Endodermal cell (in vitro differentiated cells): ENCODE measurements at places on chromosomes 11 and 22.
A peak's percentile ranks its signal among the peaks of the same experiment; 100 is the strongest.

DNA sequence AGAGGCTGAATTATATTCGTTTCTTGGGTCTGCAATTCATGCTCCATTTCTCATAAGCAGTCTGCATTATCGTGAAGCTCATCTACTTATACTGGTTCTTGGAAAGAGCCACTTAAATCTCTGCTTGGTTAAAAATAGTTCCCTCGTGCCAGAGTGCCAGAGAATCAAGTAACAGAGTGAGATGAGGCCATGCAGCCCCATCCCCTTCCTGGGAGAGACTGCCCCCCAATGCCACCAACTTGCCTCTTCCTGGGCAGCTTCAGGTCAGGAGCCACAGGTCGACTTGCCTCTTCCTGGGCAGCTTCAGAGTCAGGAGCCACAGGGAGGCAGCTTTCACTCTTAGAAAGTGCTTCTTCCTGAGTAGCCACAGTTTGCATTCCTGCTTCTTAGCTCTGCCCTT lies 223.9 kb upstream of the ZBED5 start:
- H3K4me3 ChIP-seq = no peak overlapping the region
- H3K4me1 ChIP-seq = no peaks in the 10 kb centered on the region
- H3K27ac ChIP-seq = peak overlapping the region; percentile 90
- DNase-seq = no peak
- no peaks in the 10 kb centered on the region for H3K36me3 ChIP-seq

GRCh38 chr11:789943-790342 lies at the start of gene CEND1:
TSS of gene CEND1 (minus strand) at chr11:790090. CDS start at chr11:788576, 1,514 bp downstream.
- peaks cover 8% of the 10 kb centered on the region for H3K36me3 ChIP-seq
- H3K27ac ChIP-seq = no peak within 1 kb of the TSS

- peaks cover 7% of the 10 kb centered on the region for H3K36me3 ChIP-seq
- no peak for DNase-seq
- H3K27ac ChIP-seq = no peak overlapping the region
- H3K4me1 ChIP-seq = no peaks in the 10 kb centered on the region
- H3K27me3 ChIP-seq = no peaks in the 10 kb centered on the region
Observed at GRCh38 chr22:46815132-46815531, 52.7 kb downstream of the TBC1D22A start.

GRCh38 chr11:117483372-117483771 lies 155.7 kb downstream of the CEP164 start:
- H3K4me3 ChIP-seq = no peak overlapping the region
- H3K36me3 ChIP-seq = no peaks in the 10 kb centered on the region
- no peaks in the 10 kb centered on the region for H3K27me3 ChIP-seq

DNA sequence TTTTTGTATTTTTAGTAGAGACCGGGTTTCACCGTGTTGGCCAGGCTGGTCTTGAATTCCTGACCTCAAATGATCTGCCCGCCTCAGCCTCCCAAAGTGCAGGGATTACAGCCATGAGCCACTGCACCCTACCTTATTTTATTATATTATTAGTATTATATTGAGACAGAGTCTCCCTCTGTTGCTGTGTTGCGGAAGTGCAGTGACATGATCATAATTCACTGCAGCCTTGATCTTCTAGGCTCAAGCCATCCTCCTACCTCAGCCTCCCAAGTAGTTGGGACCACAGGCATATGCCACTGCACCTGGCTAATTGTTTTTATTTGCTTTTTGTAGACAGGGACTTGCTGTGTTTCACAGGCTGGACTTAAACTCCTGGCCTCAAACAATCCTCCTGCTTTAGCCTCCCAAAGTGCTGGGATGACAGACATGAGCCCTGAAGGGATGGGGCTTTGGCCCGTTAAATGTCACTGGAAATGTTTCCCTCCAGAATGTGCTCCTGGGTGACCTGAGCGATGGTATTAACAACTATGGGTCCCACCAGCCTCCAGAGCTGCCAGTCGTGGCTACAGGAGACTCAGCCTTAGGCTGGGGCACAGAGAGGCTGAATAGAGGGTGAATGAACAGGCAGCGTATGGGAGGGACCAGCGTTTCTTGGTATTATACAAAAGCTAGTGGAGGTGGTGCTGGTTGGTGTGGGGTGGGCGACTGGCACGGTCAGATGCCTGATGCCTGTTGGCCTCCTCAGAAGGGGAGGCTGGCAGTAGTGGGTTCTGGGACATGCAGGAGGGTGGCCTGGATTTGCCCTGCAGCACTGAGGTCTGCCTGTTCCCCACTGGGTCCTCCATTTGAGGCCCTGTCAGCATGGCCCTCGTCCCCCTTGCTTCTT lies 7.3 kb downstream of the TANGO2 start:
- H3K27me3 ChIP-seq = no peaks in the 10 kb centered on the region
- no peak overlapping the region for H3K27ac ChIP-seq
- no peak for DNase-seq
- H3K4me1 ChIP-seq = no peaks in the 10 kb centered on the region

GRCh38 chr11:130404727-130405126 lies 23.7 kb downstream of the ADAMTS8 start:
- H3K36me3 ChIP-seq = no peaks in the 10 kb centered on the region
- H3K27me3 ChIP-seq = no peaks in the 10 kb centered on the region

- peaks cover 27% of the 10 kb centered on the region for H3K27me3 ChIP-seq
- DNase-seq = no peak
- no peak overlapping the region for H3K27ac ChIP-seq
- no peaks in the 10 kb centered on the region for H3K36me3 ChIP-seq
- H3K4me1 ChIP-seq = no peaks in the 10 kb centered on the region
Observed at GRCh38 chr22:22910272-22911240, 22.9 kb downstream of the IGLL5 start.

- no peak overlapping the region for H3K27ac ChIP-seq
- DNase-seq = no peak
- H3K4me1 ChIP-seq = no peaks in the 10 kb centered on the region
- H3K36me3 ChIP-seq = no peaks in the 10 kb centered on the region
Observed at GRCh38 chr11:90818196-90818745, 595.4 kb upstream of the CHORDC1 start.

DNA sequence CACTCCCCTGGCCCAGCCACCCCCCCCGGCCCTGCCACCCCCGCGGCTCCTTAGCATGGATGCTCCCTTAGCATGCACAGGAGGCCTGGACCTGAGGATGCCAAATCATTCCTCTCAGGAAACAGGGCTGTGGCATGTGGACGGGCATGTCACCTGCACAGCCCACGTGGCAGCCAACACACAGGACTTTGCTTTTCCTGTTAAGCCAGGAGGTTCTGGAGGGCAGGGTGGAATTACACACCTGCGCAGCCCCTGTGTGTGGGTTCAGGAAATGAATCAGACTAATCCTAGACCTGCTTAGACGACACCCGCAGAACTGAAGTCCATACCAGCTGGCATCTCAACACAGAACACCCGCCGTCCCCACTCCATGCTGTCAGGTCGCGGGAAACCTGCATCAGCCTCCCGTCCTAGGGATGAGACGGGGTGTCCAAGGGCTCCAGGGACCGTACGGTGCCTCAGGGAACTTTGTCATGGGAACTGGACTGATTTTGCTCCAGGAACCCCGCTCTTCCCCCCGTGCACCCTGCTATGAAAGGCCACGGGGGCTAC lies 10.2 kb downstream of the CERK start:
- H3K27me3 ChIP-seq = no peaks in the 10 kb centered on the region
- H3K4me1 ChIP-seq = peaks cover 3% of the 10 kb centered on the region
- DNase-seq = no peak
- no peak overlapping the region for H3K27ac ChIP-seq

DNA sequence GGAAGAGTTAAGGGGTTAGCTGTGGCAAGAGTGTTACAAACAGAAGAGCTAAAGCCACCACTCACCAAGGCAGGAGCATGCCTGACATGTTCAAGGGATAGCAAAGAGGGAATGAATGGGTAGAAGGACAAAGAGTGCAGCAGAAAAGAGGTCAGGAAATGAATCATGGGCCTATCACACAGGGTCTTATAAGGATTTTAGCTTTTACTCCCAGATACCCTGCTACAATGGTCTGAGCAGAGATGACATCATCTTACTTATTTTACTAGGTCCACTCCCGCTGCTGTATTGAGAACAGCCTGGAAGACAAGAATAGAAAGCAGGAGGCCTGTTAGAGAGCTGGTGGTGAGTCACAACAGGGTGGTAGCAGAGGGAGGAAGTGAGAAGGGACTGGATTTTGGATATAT lies 9.8 kb downstream of the TRAF6 start:
- H3K4me1 ChIP-seq = no peaks in the 10 kb centered on the region
- peaks cover 68% of the 10 kb centered on the region for H3K36me3 ChIP-seq
- no peak overlapping the region for H3K4me3 ChIP-seq
- H3K27ac ChIP-seq = peak overlapping the region; percentile 54
- DNase-seq = no peak

- no peaks in the 10 kb centered on the region for H3K36me3 ChIP-seq
- no peaks in the 10 kb centered on the region for H3K4me1 ChIP-seq
- no peak overlapping the region for H3K27ac ChIP-seq
- peak; percentile 32 for DNase-seq
- no peaks in the 10 kb centered on the region for H3K27me3 ChIP-seq
Observed at GRCh38 chr22:16961477-16962186, 46.4 kb downstream of the GAB4 start.

DNA sequence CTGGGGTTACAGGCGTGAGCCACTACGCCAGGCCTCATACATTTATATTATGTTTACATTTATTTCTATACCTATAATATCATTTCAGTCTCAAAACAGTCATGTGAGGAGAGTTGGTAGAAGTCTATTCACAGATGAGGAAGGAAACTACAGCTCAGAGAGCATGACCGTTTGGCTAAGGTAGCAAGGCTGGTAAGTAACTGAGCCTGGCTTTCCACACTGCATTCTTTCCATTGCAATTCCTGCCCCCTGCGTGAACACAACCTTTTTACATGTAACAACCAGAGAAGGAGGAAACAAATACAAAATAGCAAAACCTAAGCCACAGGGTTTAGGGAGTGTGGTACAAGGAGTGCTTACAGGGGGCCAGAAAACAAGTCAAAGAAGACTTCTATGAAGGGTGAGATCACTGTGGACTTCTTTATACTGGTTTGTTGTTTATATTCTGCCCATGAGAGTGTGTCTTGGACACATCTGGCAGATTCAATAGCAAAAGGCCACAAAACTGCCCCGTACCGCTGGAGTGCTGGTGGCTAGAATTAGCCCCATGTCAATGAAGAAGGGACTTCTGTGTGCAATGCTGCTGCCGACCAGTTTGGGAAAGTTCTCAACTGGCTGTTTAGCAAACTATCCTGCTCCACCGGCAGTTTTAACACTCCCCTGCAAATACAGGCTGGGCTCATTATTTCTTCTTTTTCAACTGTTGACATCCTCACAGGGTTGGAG lies 19.0 kb downstream of the MICAL3 start:
- H3K4me3 ChIP-seq = no peak overlapping the region
- H3K36me3 ChIP-seq = no peaks in the 10 kb centered on the region
- no peak overlapping the region for H3K27ac ChIP-seq
- no peak for DNase-seq

GRCh38 chr11:93323747-93324146 lies 6.8 kb upstream of the DEUP1 start:
- H3K27ac ChIP-seq = no peak overlapping the region
- no peak for DNase-seq
- no peaks in the 10 kb centered on the region for H3K36me3 ChIP-seq
- no peaks in the 10 kb centered on the region for H3K4me1 ChIP-seq

DNA sequence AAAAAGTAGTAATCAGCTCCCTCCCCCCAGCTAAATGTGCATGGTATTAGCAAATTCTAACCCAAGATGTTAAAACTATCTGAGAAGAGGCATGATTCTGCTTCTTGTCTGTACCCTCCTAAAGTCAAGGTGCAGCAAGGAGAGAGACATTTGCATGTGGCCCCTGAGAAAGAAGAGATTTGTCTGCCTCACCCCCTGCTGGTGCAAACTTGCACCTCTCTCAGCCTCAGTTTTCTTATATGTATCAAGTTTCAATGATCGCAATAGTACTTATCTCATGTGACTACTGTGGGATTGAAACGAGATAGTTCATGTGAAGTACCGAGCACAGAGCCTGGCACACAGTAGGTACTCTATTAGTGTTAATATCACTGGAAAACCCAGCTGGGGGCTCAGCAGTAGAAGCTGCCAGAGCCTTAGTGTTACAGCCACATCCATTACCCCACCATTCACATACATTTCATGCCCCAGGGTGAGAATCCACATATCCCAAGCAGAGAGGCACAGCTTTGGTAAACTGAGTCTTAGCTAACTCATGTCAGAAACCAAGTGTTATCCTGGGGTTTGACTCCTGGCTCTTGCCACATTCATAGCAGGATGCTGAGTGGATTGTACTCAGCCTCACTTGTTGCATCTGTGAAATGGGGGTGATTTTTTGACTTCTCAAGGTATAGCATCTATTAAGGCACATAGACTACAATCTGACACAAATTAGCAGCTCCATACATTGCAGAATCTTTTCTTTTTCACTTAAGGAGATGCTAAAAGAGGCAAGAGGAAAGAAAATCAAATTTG lies 24.9 kb downstream of the CD44 start:
- peaks cover 31% of the 10 kb centered on the region for H3K4me1 ChIP-seq
- no peak overlapping the region for H3K27ac ChIP-seq
- no peak overlapping the region for H3K4me3 ChIP-seq
- no peaks in the 10 kb centered on the region for H3K36me3 ChIP-seq

DNA sequence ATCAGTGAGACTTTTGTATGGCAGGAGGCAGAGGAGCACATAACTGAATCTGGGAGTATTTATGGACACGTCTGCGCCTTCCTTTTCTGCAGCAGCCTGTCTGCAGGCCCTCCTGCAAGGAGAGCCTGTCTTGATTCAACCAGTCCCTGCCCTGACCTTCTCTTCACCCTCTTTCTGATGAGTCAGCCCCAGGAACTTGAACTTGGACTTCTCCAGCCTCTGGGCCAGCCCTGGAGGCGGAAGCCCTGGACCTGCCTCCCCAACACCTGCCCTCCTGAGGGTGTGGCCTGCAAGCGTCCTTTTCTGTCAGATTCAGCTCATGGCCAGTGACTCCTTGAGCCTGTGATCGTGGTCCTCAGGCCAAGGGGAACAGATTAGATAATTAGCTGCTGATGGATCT lies 20.0 kb downstream of the DAGLA start:
- no peaks in the 10 kb centered on the region for H3K4me1 ChIP-seq
- no peaks in the 10 kb centered on the region for H3K27me3 ChIP-seq
- no peaks in the 10 kb centered on the region for H3K36me3 ChIP-seq
- DNase-seq = peak; percentile 74
- no peak overlapping the region for H3K4me3 ChIP-seq
- no peak overlapping the region for H3K27ac ChIP-seq
